ENCODE measurements at places on chromosomes 12 and 14. TPM values are rescaled to one million over a fixed set of nuclear protein-coding genes. Genes with fewer than 3 reads are reported as not detected.

- no peak for DNase-seq
Measured at GRCh38 chr14:22140633-22141032, 448.4 kb downstream of the DAD1 start.

GRCh38 chr12:92492995-92493394 is 209.8 kb upstream of the PLEKHG7 start:
- DNase-seq, result no peak

DNA sequence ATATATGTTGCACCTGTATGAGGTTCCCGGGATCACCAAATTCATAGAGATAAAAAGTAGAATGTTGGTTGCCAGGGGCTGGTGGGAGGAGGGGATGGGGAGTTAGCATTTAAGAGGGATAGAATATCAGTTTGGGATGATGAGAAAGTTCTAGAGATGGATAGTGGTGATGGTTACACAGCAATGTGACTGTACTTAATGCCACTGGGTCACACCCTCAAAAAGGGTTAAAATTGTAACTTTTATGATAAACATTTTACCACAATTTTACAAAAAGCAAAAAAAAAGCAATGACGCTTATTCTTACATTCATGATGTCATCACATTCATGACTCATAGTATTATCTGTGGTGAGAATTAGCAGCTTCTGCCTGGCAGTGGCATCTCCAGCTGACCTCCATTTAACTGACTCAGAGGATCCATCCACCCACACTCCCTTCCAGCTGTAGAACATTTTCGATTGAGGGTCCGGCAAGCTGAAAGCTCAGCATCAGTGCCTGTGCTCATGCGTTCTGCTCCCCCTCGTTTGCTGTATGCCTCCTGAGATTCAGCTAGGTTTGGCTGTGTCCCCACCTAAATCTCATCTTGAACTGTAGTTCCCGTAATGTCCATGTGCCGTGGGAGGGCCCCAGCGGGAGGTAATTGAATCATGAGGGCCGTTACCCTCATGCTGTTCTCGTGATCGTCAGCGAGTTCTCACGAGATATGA is 64.8 kb upstream of the TMEM260 start:
- no peak for DNase-seq

- DNase-seq, result no peak
Measured at GRCh38 chr12:27667540-27667939, 28.7 kb upstream of the REP15 start.

Gene AKAP3
- total RNA-seq, result 1.5 TPM

Gene SPATS2
- total RNA-seq, result 15.0 TPM

Gene SLCO1B1
- total RNA-seq, result not detected

All from dermis microvascular lymphatic vessel endothelial cell (primary cell).